Stimulated activated CD4-positive, alpha-beta T cell treated with anti-CD3 and anti-CD28 coated beads, Interleukin-1b, Interleukin-23, amount 100 ng/mL, for 1 hour (primary cell): ENCODE measurements at places on chromosomes 6 and 20.

GRCh38 chr6:166697113-166697512 is 70.1 kb upstream of the RPS6KA2 start:
- DNase-seq: no peak

- DNase-seq: no peak
These were observed 11.6 kb upstream of the STX16 start for GRCh38 chr20:58639182-58640146.

DNA sequence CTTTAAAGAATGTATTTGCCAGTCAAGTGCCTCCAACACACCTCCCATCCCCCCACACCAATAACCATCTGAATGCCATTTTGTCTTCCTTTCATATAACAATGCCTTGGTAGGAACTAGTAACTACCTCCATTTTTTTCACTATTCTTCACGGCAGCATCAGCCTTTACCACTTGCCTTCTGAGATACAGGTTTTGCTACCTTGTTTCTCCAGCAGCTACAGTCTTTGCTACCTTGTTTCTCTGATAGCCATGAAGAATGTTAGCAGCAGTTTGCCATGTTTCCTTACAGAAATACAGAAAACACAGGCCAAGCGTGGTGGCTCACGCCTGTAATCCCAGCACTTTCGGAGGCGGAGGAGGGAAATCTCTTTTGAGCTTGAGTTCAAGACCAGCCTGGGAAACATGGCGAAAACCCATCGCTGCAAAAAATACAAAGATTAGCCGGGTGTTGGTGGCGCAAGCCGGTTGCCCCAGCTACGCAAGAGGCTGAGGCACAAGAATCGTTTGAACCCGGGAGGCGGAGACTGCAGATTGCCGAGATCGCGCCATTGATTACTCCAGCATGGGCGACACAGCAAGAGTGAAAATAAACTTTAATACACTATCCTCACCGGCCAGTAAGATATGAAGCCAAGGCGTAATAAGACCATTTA is 100.9 kb downstream of the HFE start:
- DNase-seq: no peak

GRCh38 chr6:15662326-15663129 is at the start of gene DTNBP1:
DTNBP1 (minus strand) TSS chr6:15663028; CDS start chr6:15662869, 159 bp downstream.
- peak; percentile 76 for DNase-seq

DNA sequence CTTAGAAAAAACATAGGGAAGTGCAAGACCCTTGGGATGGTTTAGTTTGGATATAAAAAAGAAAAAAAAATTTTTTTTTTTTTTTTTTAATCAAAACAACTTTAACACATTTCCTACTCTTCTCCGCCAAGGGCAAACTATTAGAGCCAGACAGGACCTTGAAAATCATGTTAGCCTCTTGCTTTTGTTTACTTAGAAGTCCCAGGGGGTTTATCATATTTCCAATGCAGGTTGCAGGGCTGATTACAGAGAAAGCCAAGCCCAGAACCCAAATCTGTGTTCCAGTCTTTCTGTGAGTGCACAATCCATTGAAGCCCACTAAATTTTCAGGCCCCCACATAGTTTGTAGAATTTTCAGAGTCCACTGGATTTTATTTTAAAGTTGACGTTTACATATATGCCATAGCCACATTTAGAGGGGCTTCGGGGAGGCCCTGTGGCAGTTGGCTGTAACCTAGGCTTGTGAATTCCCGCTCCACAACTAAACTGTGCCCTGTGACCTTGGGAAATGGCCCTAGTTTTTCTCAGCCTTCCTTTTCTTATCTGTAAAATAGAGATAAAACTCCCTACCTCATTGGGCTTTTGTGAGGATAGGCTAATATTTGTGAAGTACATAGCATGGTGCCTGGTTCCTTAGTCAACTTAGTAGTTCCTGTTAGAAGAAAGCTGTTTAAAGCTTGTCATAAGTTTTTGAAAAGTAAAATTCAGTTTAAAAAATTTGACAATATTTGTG is 55.7 kb downstream of the NCOA7 start:
- DNase-seq: no peak

DNA sequence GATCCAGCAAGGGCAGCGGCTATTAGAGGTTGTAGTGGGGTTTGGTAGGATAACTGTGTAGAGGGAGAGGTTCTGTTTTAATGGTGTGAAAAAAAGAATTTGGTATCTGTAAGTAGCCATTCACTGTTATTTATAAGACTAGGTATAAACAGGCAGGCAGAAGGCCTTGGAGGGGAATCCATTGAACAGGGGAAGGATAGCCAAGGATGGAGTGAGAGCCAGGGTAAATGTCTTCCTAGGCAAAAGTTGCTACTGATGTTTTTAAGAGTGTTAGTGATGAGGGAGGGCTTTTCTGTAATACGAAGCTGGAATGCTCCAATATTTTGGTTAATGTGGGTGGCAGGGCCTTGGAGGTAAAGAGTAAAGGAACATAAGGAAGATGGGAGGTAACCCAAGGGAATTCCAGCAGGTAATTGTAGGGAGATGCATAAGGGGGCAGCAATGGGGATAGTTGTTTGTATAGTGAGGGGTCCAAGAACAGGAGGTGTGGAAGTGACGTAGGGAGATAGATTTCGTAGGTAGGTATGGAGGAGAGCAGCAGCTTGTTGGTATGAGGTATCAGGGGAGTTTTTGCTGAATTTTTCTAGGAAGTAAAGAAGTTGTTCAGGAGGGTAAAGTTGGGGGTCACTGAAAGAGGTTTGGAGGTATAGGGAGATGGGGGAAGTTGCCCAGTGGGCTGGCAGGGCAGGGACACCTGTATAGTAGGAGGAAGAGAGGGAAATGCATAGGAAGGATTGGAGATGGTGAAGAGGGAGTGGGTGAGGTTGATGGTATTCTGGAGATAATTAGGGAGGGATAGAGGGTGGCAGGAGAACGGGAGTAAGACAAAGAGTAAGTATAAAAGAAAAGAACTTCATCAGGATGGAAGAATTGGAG is 752.4 kb upstream of the ADGRB3 start:
- DNase-seq: no peak

DNA sequence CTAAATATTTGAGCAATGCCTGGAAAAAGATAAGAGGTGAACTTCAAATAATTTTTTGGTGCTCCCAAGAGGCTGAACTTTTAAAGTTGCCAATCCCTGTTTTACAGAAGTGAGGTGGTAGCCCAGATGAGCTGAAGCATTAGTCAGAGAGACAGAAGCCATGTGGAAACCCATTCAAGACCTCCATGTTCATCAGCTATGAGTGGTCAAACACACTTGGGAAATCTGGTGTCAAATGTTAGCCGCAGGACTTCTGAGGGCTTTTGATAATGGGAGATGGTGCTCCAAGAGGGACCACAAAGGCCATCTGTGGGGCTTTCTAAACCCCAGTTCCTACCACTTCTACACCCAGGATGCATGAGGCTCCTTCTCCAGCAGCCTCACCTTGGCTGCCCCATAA is 77.5 kb upstream of the MRPS10 start:
- no peak for DNase-seq

DNA sequence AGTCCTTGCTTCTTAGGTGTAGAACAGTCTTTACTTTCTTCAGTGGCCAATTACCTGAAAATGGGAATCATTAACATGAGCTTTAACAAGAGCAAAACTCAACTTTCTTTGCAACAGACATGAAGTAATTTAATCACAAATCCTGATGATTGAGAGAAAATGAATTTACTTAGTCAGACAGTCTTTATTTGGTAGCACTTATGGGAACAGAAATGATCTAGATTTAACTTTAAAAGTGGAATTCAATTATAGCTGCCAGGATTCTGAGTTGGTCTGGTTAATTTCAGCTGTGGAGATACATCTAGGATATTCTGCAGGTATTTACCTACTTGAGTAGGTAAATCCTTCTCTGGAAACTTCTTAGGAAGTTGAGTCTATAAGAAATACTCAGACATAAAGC is 444.3 kb upstream of the PLCB4 start:
- no peak for DNase-seq

DNA sequence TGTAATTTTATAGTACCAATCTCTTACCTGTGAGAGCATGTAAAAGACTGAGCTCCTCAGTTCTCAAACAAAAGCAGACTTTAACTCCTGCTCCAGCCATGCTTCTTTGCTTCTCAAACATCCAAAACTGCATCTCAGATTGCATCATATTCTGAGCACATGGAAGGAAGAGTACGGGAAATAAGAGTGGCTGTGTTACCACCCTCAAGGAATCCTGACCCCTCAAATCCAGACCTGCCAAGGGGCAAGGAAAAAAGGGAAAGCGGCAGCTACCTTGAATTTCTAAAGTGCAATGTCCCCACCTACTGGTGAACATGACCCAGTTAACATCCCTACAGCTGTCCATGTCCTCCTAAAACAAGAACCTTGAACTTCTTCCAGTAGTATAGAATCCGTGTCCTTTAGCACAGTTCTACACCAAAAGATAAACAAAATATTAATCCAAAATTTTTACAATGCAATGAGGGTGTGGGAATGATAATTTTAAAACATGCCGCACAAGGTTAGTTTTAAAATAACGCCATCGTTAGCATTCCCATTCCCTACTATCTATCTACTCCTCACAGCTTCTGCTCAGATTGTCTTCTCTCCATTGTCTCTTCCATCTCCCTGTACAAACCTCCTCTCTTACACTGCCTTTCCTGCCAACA is 34.1 kb upstream of the HLA-DQB1 start:
- DNase-seq: no peak

- no peak for DNase-seq
These were observed 45.8 kb downstream of the AHI1 start for GRCh38 chr6:135451617-135452190.

DNA sequence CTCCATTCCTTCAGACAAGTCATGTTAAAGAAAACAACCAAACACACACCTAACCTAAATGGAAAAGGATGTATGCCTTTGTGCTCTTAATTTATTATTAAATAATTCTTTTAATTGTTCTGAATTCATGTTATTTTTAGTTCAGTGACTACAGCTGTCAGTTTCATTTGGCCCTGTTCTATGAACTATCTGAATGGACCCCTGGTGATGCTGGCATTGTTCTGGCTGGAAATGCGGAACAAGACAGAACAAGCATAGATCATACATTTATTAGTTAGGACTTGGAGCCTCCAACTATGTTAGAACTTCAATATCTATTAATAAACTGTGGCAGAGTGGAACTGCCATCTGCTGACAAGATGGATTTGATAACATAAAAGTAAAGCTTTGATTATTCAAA is 5.7 kb downstream of the MAP3K7 start:
- DNase-seq: no peak

GRCh38 chr6:64486578-64487351 is 851.2 kb downstream of the PHF3 start:
- DNase-seq: no peak

GRCh38 chr6:90347411-90347851 is 50.8 kb upstream of the BACH2 start:
- no peak for DNase-seq

- DNase-seq: no peak
These were observed 28.7 kb downstream of the GNAS start for GRCh38 chr20:58880994-58881752.

GRCh38 chr6:1244278-1244677 is 67.6 kb upstream of the FOXQ1 start:
- no peak for DNase-seq

GRCh38 chr6:104887350-104887749 is 27.6 kb upstream of the HACE1 start:
- DNase-seq: no peak

DNA sequence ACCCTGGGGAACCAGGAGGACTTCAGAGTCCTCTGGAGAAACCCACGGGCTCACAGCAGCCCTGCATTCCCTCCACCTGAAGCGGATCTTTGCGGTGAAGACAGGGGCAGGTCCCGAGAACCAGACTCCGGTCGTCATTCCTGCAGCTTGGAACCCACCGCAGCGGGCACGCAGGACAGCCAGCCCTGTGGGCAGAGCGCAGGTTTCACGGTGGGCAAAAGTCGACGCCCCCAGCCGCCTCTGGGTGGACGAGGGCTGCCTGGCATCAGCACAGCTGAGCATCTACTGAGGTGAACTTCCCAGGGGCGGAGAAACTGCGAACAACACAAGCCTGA is 118.3 kb downstream of the PSMB1 start:
- no peak for DNase-seq

GRCh38 chr20:58647162-58647795 is 3.8 kb upstream of the STX16 start:
- DNase-seq: no peak

DNA sequence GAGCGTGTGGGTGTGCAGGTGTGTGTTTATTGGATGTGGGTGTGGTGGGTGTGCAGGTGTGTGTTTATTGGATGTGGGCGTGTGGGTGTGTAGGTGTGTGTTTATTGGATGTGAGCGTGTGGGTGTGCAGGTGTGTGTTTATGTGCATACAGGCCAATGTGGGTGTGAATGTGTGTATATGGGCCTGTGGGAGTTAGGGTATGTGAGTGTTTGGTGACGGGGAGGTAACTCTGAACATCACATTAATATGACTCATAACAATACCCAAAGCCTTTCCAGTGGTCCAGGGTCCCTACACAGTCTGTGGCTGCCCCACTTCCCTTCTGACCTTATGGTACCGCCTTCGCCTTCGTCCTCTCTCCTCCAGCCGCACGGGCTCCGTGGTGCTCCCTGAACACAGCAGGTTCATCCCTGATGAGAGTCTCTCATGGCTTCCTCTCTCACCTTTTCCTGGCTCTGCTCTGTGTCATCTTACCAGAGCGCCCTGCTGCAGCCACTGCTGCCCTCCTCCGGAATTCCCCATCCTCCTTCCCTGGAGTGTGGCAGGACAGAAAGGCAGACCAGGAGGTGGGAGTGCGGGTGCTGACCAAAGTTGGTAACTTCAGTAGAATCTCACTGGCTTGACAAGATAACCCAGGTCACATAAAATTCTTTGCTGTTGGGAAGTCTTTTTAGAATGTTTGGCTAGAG is 80.0 kb downstream of the SLC2A10 start:
- DNase-seq: no peak

- DNase-seq: no peak
These were observed 41.3 kb upstream of the TAGAP start for GRCh38 chr6:159086033-159086618.

DNA sequence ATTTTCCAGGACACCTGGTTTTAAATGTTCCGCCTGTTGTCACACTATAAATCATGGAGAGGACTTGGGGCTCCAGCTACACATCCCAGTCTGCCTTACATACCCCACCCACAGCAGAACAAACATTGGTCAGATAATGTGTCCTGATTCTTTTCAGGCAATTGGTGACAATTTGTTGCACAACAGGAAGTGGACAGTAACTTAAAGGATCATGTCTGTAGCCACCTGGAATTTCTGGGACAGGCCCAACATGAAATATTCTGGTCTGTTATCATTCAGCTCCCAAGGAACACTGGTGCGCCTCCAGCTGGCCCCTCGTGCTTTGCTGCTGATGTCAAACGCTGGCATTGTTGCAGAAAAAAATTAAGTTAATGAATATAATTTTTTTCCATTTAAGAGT is 117.2 kb downstream of the SOBP start:
- DNase-seq: no peak
